ENCODE measurements at places on chromosomes 7 and 10.

DNA sequence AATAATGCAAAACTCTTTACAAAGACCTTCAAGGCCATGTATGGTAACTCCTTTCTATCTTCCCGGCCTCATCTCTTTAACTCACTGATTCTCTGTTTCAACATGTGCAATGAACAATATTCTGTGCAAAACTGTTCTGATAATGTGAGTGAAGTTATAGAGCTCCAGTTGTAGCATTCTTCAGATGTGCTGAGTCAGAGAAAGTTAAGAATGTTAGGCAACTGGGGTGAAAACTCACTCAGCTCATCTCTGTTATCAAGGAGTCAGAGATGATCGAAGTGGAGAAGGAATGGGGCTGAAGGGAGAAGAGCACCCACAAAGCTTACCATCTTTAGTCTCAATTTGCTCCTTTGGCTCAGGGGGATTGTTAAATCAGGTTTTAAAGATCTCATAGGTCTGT is 344.7 kb upstream of the NPSR1 start:
- no peak overlapping the region for H3K27ac ChIP-seq
- no peak overlapping the region for H3K4me3 ChIP-seq
- no peaks in the 10 kb centered on the region for H3K27me3 ChIP-seq
- no peaks in the 10 kb centered on the region for H3K4me1 ChIP-seq
- no peak for DNase-seq

DNA sequence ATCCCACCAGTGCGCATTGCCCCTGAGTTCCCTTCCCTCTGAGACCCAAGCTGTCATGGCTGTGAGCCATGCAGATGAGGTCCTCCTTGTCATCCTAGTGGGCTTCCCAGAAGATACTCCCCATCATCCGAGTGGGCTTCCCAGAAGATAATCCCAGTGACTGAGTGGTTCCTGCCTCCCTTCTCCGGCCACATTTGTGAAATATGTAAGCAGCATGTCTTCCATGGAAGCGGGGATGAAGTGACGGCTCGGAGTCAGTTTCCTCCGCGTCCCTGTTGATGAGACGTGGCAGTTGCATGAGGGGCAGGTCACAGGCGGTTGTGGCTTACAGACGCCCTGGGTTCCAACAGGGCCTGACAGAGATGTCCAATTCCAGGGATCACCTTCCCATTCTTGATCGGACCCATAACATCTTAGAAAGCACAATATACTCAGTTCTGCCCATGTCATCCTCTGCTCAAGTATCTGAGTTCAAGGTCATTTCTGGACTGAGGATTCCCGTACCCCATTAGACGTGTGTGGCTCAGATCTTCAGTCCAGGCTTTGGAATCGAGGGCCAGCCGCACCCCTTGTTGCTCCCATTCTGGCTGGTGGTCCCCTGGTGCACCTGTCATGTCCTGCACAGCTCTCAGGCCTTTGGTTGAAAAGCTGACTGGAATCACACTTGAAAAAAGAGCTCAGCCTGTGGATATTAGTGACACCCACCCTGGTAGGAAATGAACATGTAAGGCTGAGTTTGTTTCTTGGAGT is 166.9 kb downstream of the PTPRN2 start:
- peaks cover 13% of the 10 kb centered on the region for H3K27me3 ChIP-seq
- no peak for DNase-seq
- H3K4me3 ChIP-seq, result no peak overlapping the region
- no peaks in the 10 kb centered on the region for H3K4me1 ChIP-seq

DNA sequence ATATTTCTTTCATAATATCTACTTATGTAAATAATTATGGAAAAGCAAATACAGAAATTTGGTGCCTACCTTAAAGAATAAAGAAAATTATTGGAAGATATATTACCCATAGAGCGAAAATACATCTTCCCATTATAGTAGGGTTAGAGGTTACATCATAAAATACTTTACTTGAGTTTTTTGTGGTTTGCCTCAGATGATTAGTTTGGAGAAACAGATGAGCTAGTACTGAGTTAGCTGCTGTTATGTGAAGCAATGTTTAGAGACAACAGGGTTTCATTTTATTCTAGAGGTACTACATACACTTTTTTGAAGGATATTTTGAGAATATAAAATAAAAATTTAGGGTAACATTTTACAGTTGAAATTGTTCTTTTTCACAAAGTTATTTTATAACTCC is 2.9 kb upstream of the MLLT10 start:
- DNase-seq, result no peak
- H3K4me1 ChIP-seq, result peaks cover 34% of the 10 kb centered on the region
- H3K4me3 ChIP-seq, result no peak overlapping the region
- H3K36me3 ChIP-seq, result peaks cover 21% of the 10 kb centered on the region
- no peak overlapping the region for H3K27ac ChIP-seq
- H3K27me3 ChIP-seq, result no peaks in the 10 kb centered on the region

DNA sequence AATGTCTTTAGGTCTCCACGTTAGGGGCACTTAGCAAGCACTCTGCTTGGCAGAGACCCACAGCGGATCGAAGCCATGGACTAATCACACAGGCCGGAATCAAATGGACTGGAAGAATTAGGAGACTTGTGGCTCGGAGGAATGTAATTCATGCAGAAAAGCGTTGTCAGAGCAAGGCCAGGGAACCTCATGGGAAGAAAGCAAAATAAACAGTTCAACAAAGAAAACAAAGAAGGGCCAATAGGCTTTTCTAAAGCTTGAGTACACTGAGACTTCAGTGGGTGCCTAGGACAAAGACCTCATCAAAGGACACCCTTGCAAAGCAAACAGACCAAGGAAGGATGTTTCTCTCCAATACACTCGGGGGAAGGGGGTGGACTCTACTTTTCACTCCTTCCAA is 171.1 kb downstream of the GLI3 start:
- H3K4me1 ChIP-seq, result no peaks in the 10 kb centered on the region
- no peak for DNase-seq
- H3K36me3 ChIP-seq, result no peaks in the 10 kb centered on the region
- H3K27ac ChIP-seq, result no peak overlapping the region

DNA sequence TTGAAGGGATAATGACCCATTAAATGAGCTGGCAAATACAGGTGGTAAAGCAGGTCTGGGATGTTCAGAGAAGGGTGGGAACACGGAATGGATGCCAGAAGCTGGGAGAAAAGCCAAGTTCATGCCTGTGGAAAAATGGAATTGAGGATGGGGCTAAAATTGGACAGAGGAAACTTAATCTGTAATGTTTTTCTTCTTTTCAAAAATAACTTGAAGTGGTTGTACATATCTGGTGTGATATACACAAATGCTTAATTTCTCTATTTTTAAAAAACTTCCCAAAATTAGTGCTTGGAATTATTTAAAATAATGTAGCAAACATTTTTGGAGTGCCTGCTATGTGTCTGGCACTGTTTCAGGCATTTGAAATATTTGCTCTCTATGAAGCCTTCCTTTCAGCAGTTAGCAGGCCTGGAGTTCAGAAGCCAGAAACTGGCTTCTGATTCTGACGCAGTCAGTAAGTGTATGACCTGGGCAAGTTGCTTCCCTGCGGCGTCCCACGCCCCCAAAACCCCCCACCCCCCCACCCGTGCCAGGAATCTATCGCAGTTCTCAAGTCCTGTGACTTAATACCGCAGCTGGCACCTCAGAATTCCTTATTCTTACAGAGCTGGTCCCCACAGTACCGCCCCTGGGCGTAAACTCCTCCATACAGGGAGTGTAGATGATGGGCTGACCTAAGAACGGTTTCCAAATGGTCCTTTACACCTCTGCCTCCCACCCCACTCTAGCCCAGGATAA is 828 bp upstream of the MALSU1 start:
- peak overlapping the region; percentile 88 for H3K4me3 ChIP-seq
- H3K27ac ChIP-seq, result peak overlapping the region; percentile 98
- peaks cover 22% of the 10 kb centered on the region for H3K36me3 ChIP-seq
